SW 1271 (cell line): ENCODE measurements at places on chromosomes 11 and 22.

GRCh38 chr22:20882855-20883254 lies 24.0 kb downstream of the SNAP29 start:
- no peak for DNase-seq

DNA sequence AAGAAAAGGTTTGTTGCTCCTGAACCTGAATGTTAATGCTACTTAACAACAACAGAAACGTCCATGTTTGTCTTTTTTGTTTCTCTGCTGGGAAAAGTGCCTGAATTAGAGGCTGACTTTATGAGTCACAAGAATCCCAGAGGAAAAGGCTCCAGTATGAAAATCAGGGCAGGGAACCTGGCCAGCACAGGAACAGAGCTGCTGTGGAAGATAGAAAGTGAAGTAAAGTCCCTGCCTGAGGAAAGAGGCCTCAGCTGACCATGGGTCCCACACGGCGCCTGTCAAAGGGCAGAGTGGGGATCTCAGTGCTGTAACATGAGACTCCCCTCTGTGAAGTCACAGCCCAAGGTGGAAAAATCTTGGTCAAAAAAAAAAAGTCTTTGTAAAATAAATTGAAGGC lies 632.3 kb upstream of the CCDC90B start:
- no peak for DNase-seq

DNA sequence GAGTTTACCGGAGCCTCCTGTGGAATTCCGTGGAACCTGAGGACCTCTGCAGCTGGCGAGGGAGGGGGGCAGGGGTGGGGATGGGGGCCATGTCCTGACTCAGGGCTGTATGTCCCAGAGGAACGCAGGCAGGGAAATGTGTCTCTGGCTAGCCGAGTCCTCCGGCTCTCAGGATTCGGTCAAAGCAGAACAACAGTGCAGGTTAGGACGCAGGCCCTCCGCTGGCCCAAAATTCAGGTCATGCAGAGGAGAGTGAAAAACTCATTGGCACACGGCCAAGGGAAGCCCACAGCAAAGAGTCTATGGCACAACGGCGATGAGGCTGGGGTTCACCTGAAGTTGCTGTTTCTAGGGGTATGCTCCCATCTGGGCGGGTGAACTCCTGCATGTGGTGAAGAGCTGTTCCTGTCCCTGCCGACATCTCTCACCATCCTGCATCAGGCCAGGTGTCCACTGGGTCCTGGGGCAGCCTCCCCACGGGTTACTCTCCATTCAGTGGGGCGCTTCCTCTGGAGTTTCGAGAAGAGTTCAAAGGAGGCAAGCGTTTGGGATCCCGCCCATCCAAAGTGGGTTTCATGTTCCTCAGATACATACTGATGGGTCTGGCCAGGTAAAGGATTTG lies 1055.3 kb downstream of the BRD1 start:
- DNase-seq, result no peak

DNA sequence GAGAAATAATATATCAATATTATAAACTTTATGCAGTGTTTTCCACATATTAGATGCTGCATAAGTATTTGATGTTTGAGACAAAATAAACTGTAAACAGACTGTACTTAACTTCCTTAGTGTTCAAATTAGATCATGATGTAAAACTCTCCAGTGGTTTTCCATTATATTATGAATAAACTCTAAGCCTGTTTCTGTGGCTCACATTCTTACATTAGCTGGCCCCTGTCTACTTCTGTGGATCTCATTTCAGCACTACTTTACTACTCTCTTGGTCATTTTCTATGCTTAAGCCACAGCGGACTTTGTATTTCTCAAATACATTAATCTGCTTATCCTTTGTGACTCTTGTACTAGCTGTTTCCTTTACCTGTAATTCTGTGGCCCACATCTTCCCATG lies 55.6 kb downstream of the ARHGEF12 start:
- DNase-seq, result no peak

- no peak for DNase-seq
These were observed 576 bp upstream of the SC5D start for GRCh38 chr11:121291896-121292494.

- DNase-seq, result no peak
These were observed 108.1 kb downstream of the MORC2 start for GRCh38 chr22:30860176-30861105.

DNA sequence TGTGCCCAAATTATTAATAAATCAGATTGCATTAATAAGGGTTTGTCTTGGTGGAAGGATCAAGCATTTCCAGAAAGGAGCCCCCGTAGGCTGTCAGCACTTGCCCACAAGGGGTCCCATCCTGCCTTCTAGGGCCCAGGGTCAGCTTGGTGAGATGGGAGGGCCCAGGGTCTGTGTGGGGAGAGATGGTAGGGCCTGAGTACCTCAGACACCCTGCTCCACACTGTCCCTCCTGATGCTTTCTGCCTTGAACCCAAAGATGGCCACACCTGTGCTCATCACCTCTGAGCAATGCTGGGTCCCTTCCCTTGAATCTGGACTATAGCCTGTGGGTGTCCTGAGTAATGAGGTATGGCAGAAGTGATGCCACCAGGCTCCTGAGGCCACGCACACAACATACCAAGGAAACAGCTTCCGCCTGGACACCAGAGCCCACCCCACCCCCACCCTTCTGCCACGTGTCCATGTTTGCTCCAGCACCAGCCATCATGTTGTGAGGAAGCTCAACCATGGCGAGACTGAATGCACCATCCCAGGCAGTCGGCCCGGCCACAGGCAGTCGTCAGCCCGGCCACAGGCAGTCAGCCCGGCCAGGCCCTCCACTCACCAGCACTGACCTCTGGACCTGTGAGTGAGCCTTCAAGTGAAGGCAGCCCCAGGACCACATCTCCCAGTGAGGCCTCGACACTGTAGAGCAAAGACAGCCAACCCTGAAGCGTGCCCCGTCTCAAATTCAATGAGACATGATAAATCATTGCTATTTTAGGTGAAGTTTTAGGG lies 6.8 kb downstream of the BET1L start:
- DNase-seq, result no peak

- peak; percentile 89 for DNase-seq
These were observed 511 bp upstream of the CLCF1 start for GRCh38 chr11:67373648-67374570.

GRCh38 chr22:43060183-43060582 lies 29.0 kb downstream of the TTLL1 start:
- no peak for DNase-seq

GRCh38 chr11:133137939-133138338 lies 394.4 kb downstream of the OPCML start:
- DNase-seq, result no peak
